ENCODE measurements at places on chromosomes 6 and 20.

DNA sequence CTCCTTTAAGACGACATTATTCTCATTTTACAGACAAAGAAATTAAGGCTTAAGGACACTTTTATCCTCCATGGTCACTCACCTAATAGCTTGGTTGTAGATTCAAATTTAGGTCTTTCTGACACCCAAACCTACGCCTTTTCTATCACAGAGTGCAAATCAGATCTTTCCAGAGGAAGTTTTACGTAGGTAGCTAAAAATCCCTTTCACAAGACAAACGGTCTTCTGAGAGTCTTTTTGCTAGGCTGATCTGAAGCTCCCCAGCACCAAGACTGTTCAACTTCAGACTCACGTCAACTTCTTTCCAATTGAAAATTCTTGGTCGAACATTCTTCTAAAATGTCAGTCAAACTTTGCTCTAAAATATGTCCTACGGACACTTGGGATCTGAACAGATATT is 46.5 kb downstream of the BLOC1S5 start:
- no peak for DNase-seq

GRCh38 chr6:11754625-11755271 is 23.9 kb downstream of the ADTRP start:
- DNase-seq, result no peak

GRCh38 chr20:37656945-37657344 is 36.9 kb upstream of the CTNNBL1 start:
- no peak for DNase-seq

- DNase-seq, result no peak
Measured at GRCh38 chr6:114605656-114606055, 262.8 kb upstream of the HS3ST5 start.

DNA sequence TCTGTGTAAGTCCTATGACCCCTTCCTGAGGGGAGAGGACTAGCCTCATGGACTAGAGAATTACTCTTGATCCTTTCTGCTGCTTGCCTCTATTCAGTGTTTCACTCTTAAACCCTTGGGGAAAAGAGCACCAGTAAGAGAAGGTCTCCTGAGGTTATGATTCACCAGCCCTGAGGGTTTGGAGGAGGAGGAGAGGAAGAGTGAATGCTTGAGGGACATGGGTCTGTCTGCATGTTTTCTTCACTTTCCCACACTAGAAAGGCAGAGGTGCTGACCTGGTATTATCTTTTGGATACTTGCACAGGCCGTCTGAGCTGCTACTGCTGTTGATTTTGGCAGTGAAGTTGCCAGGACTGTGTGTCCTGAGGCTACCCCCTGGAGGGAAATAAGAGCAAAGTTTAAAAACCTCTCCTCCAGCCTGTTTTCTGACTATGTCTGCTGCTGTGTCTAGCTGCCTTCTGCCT is 78.3 kb downstream of the CD109 start:
- DNase-seq, result no peak

DNA sequence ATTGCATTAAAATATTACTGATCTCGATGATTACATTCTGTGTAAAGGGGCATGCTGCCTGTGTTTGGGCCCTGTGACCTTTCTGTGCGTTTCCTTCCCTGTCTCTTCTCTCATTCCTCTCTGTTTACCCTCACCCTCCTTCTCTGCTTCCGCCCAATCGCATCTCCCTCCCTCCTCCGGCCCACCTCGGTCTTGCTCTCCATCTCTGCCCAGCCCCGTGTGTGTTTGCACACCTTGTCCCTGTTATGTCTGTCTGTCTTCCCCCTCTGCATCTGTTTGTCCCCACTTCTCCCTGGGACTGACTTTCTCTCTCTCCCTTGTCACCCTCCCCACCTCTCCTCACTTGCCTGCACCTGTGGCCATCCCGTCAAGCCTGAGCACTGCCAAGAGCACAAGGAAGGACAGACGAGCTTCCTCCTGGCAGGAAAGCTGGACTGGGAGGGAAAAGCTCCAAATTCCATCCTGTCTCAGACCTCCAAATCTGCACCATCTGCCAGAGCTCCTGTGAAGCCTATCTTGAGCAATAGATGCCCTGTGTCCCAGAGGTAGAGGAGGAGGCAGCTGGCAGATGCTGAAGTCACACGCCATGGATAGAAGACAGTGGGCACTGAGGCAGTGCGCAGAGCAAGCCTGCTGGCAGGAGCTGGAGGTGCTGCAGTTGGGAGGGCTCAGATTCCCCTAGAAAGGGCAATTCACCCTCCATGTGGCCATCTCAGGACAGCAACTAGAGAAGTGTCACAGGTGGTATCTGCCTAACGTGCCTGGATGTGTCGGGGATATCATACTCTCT is 172.3 kb downstream of the PTPRT start:
- DNase-seq, result no peak

DNA sequence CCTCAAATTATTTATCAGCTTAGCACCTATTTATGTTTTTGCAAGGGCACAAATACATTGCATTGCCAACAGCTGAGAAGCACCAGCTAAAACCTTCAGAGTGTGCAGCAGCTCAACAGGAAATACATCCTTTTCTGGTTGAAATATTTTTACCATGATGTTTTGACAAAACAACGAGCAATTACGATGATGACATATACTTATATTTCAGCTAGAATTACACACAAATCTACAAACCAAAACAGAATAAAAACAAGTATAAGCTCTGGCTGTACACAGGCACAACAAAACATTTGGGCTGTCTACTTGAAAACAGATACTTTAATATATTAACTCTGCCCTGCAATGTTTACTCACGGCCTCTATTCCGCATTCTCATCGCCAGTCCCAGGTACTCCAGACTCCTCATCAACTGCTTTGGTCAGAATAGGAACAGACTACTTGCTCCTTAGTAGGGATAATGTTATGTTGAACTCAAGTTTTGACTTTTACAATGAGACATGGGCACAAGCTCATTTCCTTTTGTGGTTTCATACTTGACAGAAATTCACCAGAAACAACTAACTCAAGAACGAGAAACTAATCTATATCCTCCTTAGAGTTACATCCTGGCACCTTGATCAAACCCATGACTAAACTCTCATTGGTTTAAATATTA is 377.6 kb downstream of the ESR1 start:
- no peak for DNase-seq

GRCh38 chr20:53098621-53099020 is 126.5 kb downstream of the TSHZ2 start:
- no peak for DNase-seq

DNA sequence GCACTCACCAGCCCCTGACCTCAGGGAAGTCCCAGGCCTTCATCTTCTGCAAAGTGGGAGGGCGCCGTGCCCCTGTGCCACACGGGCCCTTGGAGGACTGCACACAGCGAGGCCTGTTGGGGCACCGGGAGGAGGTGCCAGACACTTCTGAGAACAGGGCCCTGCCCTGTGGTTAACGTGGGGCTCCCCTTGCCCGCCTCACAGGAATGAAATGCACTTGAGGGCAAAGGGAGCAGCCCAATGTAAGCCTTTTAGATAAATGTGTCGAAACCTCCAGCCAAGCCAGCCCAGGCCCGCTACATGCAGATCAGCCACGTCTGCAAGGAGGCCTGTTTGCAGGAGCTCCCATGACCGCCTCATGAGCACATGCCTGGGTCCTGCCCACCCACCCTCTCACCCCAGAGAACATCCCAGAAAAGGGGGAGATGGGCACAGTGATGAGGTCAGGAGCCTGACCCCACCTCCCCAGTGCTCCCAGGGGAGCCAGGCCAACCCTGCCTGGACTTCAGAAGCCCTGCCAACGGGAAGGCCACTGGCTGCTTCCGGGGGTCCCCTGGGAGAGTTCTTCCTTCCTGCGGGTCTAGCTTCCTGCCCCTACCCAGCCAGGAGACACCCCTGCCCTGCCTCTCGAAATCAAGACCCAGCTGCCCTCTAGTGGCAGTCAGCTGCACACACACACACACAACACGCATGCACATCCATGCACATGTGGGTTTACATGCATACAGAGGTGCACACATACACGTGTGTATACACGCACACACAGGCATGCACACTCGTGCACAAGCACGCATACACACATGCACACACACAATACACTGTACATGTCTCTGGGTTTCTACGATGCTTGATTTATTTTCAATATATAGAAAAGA is 178.7 kb downstream of the TAF4 start:
- no peak for DNase-seq

DNA sequence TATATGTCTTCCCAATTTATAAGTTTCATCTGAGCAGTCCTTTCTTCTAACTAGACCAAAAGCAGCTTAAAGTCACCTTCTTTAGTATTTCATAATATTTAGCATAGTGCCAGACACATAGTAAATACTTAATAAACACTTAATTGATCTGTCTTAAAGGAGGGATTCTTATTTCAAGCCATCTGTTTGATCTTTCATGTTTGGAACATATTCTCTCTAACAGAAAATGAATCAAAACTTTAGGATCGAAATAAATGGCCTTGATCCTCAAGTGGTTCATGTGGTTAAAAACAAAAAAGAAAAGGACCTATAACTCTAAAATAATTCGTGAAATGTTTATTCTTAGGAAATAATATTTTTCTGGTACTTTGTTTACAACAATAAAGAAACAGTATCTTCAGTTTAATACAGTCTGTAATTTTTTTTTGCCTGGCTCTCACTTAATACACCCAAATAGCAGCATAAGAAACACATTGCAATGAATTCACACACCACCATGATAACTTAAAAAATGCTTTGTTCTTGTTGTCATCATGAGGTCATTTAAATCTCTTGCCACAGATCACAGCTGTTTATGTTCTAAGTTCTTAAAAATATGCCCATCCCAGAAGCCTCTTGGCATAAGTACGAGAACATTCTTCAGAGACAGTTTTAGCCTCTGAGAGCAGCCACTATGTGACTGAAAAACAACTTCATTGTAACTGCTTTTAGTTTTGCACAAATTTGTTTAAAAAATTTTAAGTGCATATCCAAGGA is 48.1 kb downstream of the ESF1 start:
- no peak for DNase-seq

DNA sequence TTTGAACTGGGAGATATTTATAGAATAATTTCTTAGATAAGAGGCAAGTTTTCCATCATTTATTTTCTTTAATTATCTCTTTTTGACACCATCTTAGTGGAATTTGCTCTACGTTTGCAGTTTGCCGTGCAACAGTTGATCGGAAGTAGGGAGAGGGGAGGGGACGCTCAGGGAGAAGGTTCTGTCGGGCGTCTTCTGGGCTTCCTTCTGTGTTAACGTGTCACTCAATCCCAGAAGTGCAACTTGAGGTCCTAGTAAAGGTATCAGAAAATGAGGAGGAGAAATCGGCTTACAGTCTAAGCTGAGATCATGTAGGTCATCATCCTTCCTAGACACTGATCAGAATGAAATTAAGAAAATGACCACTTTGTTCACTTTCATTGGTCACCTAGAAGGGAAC is 149.0 kb upstream of the SNX9 start:
- DNase-seq, result no peak

GRCh38 chr6:43024436-43024835 is 3.0 kb downstream of the RRP36 start:
- DNase-seq, result no peak

DNA sequence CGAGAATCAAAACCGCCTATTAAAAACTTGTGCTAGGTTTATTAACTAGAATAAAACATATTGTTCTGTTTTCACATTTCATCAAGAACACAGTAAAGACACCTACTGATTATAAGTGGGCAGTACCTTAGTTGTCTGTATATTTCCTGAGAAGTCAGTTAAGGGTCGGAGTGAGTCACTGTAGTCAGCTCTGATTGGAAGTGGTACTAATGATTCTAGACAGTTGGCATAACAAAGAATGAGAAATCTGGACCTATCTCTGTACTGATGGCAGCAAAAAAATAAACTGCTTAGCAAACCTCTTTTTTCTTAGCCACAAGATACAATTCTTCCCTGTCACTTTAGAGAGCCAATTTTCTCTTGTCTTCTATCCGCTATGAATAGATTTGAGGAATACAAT is 387.3 kb upstream of the ADGRB3 start:
- DNase-seq, result no peak

DNA sequence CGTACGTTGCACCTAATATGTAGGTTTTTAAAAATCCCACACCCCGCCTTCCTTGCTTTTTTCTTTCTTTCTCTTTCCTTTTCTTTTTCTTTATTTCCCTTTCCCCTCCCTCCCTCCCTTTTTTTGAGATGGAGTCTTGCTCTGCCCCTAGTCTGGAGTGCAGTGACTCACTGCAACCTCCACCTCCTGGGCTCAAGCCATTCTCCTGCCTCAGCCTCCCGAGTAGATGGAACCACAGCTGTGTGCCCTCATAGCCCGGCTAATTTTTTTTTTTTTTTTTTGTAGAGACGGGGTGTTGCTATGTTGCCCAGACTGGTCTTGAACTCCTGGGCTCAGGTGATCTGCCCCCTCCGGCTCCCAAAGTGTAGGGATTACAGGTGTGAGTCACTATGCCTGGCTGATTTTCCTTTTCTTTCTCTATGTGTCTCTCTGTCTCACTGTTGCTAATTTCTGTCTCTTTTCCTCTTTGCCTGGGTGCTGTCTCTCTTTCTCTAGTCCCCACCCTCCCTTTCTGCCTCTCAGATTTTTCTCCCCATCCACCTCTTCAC is 61.2 kb downstream of the SRC start:
- no peak for DNase-seq

DNA sequence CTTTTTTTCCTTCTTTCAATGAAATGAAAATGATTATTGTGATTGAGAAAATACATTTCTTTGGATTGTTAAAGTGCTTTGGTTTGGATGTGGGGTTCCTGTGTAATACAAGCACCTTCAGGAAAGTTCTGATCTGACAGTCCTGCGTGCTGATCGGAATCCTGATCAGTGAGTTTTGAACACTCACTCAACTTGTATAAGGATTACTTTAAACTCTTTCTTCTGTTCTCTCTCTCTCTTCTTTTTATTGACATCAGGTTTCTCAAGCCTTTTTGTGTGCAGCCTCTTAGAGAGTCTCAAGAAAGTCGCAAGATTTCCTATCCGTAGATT is 710 bp downstream of the TINAG start:
- no peak for DNase-seq

- no peak for DNase-seq
Measured at GRCh38 chr6:8551386-8551785, 116.0 kb upstream of the SLC35B3 start.

GRCh38 chr20:35849706-35850105 is 77.9 kb downstream of the PHF20 start:
- no peak for DNase-seq

DNA sequence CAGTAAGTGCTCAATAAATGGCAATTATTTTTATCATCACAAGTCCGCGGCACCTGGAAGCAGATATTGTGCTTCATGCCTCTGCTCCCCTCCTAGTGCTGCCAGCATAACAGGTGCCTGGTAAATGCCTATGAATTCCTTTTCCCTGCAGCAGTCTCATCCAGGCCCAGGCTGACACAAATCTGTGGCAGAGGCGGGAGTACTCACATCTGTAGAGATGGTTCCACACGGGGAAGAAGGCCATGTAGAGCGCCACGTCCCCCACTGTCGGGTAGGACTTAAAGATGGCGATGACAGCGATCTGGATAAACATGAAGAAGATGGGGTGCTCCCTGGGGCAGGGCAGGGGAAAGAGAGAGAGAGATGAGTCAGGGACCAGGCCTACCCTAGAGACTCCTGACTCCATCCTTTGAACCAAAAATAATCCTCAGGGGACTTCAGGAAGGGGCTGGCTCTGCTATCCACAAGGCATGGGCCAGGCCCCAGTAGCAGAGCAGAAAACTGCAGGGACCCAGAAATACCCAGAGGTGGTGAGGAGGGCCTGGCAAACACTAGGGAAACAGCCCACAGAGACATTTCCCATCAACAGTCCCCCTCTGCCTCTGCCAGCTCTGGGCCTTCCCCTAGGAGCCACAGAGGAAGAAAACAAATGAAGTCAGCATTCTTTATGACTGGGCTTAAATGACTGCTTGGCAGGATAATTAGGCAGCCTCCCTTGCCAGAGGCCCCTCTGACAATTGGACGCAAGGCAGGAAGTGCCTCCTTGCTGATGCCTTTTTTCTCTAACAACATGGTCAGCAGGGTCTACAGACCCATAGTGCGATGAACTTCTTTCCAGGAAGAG is 23.0 kb downstream of the MAP1LC3A start:
- no peak for DNase-seq

GRCh38 chr6:42104095-42104803 is 38.2 kb downstream of the C6orf132 start:
- no peak for DNase-seq
